NAMALWA (cell line): ENCODE measurements at places on chromosomes 11 and 22.
A peak's percentile ranks its signal among the peaks of the same experiment; 100 is the strongest.

GRCh38 chr11:119108857-119109221 lies 1.7 kb downstream of the C2CD2L start:
- DNase-seq = no peak

GRCh38 chr11:119709638-119710346 lies 19.2 kb downstream of the NECTIN1 start:
- DNase-seq = no peak

- no peak for DNase-seq
Measured at GRCh38 chr11:66419825-66420224, 1.0 kb upstream of the NPAS4 start.

DNA sequence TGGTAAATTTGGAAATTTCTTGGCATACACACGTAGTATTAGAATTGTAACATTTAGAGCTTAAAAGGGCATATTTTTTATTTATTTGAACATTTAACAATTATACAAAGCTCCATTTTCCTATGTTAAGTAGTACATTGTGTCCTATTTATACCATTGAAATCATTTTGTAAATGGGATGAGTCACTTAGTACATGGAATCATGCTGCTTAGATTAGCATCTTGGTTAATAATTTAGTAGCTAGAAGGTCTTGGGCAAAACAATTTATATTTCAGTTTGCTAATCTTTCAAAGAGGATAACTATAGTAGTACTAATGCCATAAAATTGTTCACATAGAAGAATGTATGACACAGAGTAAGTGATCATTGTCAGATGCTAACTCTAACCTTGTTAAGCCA lies 450.1 kb upstream of the LUZP2 start:
- DNase-seq = no peak

DNA sequence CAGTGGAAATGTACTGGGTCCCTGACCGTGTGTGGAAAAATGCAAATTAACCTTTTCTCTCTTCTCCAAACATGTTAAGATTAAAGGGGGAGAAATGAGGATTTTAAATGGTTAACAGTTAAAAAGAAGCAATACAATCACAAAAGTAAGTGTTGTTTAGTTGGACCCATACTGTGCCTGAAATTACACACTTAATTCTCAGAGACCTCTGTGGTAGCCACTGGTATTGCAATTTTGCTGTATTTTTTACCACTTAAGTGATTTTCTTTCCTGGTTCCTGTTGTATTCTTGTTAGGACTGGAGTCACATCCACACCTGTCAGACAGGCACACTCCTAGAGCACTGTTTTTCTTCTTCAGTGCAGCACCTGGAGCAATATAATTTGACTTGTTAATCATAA lies 179.6 kb upstream of the PDGFD start:
- peak; percentile 54 for DNase-seq

GRCh38 chr11:47395223-47396048 lies 13.0 kb upstream of the SLC39A13 start:
- DNase-seq = peak; percentile 48
